Endodermal cell (in vitro differentiated cells): ENCODE measurements at places on chromosomes 5 and 9. TPM values are rescaled to one million over a fixed set of nuclear protein-coding genes. Genes with fewer than 3 reads are reported as not detected.

The TRIM36 gene
- total RNA-seq = 13.3 to 36.5 TPM (median 15.9 TPM) in 3 replicates

The SCGB3A2 gene
- 1.1 to 1.8 TPM (median 1.3 TPM) in 3 replicates for total RNA-seq

The INSL4 gene
- not detected in 2 replicates for total RNA-seq

The HAPLN1 gene
- total RNA-seq = 0.07 to 0.29 TPM (median 0.23 TPM) in 3 replicates

The NRG2 gene
- total RNA-seq = 6.6 and 10.8 TPM in 2 replicates

The NIPSNAP3A gene
- total RNA-seq = 18.1 and 18.8 TPM in 2 replicates

DNA sequence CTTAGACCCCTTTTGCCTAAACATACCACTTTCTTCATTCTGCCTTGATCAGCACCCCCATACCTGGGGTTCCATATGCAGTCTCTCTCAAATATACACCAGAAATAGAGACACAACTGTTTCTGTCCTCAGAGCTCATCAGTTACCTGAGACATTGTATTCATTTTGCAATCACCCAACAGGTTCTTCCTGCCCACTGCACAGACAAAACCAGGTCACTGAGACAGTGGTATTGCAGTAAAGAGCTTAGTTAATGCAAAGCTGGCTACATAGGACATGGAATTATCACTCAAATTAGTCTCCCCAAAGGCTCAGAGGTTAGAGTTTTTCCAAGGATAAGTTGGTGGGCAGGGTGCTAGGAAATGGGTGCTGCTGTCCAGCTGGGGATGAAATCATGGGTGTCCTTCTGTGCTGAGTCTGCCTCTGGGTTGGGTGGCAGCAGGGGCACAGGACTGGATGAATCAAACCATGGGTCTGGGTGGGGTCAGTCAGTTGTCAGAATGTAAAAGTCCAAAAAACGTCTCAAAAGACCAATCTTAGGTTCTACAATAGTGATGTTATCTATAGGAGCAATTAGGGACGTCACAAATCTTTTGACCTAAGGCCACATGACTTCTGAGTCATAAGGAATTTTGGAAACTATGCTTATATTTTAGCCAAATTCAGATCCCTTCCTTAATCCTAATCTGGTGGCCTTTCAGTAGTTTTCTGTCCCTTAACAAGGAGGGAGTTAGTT lies 41.0 kb downstream of the KCNV2 start:
- H3K27ac ChIP-seq = no peak overlapping the region
- no peak overlapping the region for H3K4me3 ChIP-seq
- peaks cover 8% of the 10 kb centered on the region for H3K36me3 ChIP-seq
- H3K27me3 ChIP-seq = no peaks in the 10 kb centered on the region

DNA sequence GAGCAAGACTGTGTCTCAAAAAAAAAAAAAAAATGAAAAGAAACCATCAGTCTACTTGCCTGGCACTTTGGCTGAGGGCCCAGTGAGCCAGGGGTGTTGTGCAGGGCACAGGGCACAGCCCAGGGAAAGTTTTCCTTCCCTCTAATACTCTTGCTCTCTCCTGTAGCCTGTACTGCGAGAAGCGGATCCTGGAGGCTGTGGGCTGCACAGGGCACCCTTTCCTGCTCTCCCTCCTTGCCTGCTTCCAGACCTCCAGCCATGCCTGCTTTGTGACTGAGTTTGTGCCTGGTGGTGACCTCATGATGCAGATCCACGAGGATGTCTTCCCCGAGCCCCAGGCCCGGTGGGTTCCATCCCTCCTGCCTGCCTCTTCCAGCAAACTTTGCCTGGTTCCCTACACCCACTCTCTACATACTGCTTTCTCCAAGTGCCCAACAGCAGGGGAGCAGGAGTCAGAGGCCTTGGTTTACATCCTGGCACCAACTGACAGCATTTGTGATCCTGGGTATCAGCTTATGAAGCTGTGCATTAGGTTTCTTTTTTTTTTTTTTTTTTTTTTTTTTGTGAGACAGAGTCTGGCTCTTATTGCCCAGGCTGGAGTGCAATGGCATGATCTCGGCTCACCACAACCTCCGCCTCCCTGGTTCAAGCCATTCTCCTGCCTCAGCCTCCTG lies 7.2 kb downstream of the ZDHHC12 start:
- H3K36me3 ChIP-seq = peaks cover 16% of the 10 kb centered on the region
- no peak overlapping the region for H3K4me3 ChIP-seq
- no peak for DNase-seq
- H3K4me1 ChIP-seq = no peaks in the 10 kb centered on the region

DNA sequence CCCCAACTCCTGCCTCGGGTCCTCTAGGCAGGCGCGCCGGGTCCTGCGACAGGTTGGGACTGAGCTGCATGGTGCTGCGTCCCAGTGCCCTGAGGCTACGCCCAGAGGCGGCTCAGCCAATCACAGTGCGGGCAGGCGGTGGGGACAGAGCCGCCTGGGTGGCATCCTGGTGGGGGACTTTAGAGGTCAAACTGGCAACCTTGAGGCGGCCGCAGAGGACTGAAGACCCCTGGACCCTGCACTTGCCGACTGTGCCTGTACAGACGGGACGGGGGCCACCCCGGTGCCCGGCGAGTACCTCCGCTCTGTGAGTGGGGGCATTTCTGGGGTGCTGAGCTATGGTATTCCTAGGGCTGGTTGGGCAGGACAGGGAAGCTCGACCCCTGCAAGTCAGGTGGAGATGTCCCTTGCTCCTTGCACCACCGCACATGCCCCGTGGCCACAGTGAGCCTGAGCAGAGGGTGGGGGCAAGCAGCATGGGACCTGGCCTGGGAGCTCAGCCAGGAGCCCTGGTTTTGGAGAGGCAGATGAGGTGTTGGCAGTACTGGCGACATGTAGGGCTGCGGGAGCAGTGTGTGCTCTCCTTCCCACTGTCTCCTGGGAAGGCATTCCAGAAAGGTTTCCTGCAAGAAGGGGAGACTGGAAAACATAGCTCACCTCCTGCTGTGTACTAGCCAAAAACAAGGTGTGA lies 45.5 kb downstream of the CTSL start:
- H3K36me3 ChIP-seq = no peaks in the 10 kb centered on the region
- no peak overlapping the region for H3K4me3 ChIP-seq
- no peaks in the 10 kb centered on the region for H3K27me3 ChIP-seq
- DNase-seq = peak; percentile 88
- no peak overlapping the region for H3K27ac ChIP-seq

DNA sequence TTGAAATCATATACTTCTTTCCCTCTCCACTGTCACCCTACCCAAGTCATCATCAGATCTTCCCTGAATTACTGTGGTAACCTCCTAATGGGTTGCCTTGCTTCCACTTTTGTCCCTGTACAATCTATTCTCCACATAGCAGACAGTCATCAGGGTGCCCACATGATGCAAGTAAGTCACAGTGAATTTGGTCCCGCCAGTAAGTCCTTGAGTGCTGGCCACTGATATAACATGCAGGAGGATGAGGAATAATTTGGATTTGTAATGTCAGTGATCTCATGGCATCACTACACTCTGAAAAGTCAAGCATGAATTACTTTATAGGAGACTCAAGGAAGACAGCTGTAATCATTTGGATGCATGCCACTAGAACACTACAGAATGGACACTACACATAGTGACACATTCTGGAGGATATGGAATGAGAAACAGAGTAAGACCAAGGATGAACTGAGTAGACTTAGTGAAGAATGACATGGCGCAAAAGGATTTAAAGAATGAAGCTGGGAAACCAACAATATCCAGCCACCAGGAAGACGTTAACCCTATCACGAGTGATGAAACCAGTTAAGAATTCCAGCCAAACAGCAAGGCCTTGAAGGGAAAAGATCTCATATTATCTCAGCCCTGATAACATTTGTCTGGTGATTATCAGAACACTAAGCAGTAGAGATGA lies 28.6 kb downstream of the MARCHF3 start:
- no peak for DNase-seq
- H3K36me3 ChIP-seq = no peaks in the 10 kb centered on the region
- no peak overlapping the region for H3K27ac ChIP-seq
- H3K27me3 ChIP-seq = no peaks in the 10 kb centered on the region
- no peak overlapping the region for H3K4me3 ChIP-seq

- no peaks in the 10 kb centered on the region for H3K27me3 ChIP-seq
- H3K36me3 ChIP-seq = no peaks in the 10 kb centered on the region
- H3K4me3 ChIP-seq = peak overlapping the region; percentile 12
- no peak overlapping the region for H3K27ac ChIP-seq
These were observed 8.3 kb downstream of the WDR31 start for GRCh38 chr9:113331780-113332179.

GRCh38 chr9:93076792-93077128 lies 18.3 kb downstream of the SUSD3 start:
- H3K4me1 ChIP-seq = no peaks in the 10 kb centered on the region
- no peak overlapping the region for H3K27ac ChIP-seq
- no peak overlapping the region for H3K4me3 ChIP-seq
- no peaks in the 10 kb centered on the region for H3K27me3 ChIP-seq

DNA sequence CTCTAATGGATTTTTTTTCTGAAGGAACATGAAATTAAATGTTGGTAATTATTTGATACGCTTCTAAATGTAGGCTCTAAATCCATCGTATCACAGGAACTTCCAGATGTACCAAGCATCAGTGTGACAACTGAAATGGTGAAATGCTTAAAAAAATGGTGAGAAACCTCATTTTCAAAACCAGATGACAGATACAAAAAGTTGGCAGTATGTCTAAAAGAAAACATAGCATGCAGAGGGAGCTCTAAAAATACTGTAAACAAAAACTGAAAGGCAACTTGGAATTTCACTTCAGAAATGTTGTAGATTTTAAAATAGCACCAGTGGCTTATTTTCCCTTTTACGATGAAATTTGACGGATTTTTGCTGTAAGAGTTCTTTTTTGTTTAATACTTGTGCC lies 1043.6 kb upstream of the WWC1 start:
- H3K27ac ChIP-seq = no peak overlapping the region
- no peak overlapping the region for H3K4me3 ChIP-seq
- H3K27me3 ChIP-seq = no peaks in the 10 kb centered on the region
- no peaks in the 10 kb centered on the region for H3K4me1 ChIP-seq

GRCh38 chr9:69412741-69413150 lies 87.7 kb downstream of the ENTREP1 start:
- H3K27ac ChIP-seq = no peak overlapping the region
- H3K27me3 ChIP-seq = no peaks in the 10 kb centered on the region
- no peaks in the 10 kb centered on the region for H3K36me3 ChIP-seq
- peak; percentile 96 for DNase-seq
- no peaks in the 10 kb centered on the region for H3K4me1 ChIP-seq
- no peak overlapping the region for H3K4me3 ChIP-seq

- DNase-seq = no peak
- H3K27ac ChIP-seq = peak overlapping the region; percentile 17
- no peaks in the 10 kb centered on the region for H3K27me3 ChIP-seq
- H3K4me3 ChIP-seq = no peak overlapping the region
These were observed 94.1 kb downstream of the RXRA start for GRCh38 chr9:134420281-134420845.

DNA sequence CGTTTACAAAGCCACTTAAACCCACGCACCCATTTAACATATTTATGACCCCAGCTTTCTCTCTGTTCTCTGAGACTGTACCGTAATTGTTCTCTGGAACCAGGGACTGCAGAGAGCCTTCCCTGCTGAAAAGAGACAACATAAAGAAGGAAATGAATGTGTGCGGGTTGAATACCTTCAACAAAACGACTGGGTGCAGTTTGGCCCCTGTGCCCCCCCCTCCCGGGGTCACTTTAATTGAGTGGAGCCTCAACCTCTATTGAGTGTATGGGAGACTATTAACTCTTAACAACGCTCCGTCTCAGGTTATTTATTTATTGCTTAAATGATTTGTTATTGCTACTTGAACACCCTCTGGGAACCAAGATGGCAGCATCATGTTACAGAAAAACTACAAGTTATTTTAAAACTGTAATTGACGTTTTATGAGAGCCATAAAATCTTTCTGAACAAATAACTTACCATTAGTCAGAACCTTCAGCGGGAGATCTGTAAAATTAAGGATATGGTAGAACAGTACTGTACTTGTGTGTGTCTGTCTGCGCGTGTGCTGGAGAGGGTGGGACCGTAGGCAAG lies 70.6 kb downstream of the GAS1 start:
- no peaks in the 10 kb centered on the region for H3K4me1 ChIP-seq
- peak overlapping the region; percentile 65 for H3K27ac ChIP-seq
- no peaks in the 10 kb centered on the region for H3K36me3 ChIP-seq
- no peak overlapping the region for H3K4me3 ChIP-seq
- no peak for DNase-seq

GRCh38 chr5:81488862-81489261 lies 94.9 kb upstream of the ACOT12 start:
- H3K27ac ChIP-seq = no peak overlapping the region
- DNase-seq = no peak
- no peaks in the 10 kb centered on the region for H3K27me3 ChIP-seq

DNA sequence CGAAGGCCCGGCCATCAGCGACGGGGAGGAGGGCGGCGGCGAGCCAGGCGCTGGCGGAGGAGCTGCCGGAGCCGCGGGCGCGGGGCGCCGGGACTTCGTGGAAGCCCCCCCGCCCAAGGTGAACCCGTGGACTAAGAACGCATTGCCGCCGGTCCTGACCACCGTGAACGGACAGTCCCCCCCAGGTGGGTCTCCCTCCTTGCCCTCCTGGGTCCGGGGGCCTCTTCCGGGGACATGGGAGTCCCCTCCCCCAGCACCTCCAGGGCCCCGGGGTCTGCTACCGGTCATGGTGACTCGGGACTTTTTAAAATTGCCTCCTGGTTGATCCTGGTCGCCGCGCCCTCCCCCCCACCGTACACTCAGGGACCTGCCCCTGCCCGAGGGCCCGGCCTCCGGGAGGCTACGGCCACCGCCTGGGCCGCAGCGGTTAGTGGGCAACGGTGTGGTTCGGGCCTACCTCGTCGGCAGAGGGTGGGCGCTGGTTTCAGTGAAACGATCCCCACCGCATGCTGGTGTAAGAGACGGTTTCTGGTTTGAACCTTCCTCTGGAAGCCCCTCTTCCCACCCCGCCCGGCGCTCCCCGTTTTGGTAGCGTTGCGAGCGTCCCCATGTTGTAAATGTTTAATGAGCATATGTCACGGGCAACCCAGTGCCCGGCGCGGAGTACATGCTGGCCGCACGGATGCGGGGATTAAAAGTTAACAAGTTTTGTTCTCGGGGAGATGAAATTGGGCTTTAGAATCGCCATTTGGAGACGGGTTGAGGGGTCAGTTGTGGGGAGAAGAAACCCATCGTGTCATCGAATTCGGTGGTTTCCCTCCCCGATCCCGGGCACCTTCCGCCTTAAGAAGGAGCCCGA lies 1.1 kb downstream of the LARP1 start:
- H3K27ac ChIP-seq = peak overlapping the region; percentile 79
- no peaks in the 10 kb centered on the region for H3K27me3 ChIP-seq
- DNase-seq = peak; percentile 73

GRCh38 chr9:106921341-106921899 lies 58.5 kb downstream of the ZNF462 start:
- H3K4me1 ChIP-seq = peaks cover 18% of the 10 kb centered on the region
- H3K36me3 ChIP-seq = peaks cover 52% of the 10 kb centered on the region
- H3K27ac ChIP-seq = peak overlapping the region; percentile 97
- peak; percentile 60 for DNase-seq
- no peaks in the 10 kb centered on the region for H3K27me3 ChIP-seq
